Stimulated activated CD4-positive, alpha-beta T cell treated with anti-CD3 and anti-CD28 coated beads, Interleukin-2, amount 100 ng/mL, for 48 hours (primary cell): ENCODE measurements at places on chromosomes 7 and 10.

- DNase-seq = peak; percentile 66
These were observed 15.6 kb downstream of the PDAP1 start for GRCh38 chr7:99392659-99393354.

GRCh38 chr10:87656431-87657072, 3.1 kb upstream of the PAPSS2 start:
- no peak for DNase-seq

DNA sequence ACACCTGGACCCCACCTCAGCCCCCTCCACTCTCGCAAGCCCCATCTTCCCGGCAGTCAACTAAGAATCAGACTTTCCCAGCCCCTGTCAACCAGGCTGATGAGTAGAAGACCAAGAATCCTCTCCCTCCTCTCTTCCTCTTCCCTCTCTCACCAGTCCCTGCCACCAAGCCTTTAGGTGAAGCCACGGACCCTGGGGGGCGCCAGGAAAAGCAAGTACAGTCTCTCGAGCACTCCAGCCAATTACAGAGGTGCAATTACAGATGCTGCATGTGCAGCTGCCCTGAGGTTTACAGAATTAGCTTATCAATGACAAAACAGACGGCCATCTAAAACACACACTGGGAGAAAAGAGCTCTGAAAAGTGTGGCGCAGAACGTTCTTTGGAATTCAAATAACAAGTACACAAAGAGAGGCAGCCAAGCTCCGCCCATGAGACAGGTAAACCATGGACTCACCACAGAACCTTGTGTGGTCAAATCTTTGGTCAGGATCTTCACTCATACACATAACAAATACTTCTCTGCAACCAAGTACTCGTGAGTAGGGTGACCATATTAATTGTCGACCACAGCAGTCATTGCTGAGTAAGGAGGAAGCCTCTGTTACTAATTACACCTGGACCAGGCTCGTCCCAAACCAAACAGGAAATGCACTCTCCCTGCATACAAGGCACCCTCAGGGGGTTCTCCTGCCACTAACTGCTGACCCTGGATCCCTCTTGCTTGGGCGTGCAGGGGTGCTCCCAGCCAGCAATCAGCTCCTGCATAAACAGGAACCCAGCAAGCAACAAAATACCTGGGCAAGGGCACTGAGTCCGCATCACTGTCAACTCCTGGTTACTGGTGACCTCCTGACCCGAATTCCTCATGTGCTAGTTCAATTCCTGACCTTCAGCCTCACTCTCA, 189.2 kb downstream of the FAM107B start:
- DNase-seq = no peak

- DNase-seq = no peak
These were observed 9.8 kb upstream of the MAPK8 start for GRCh38 chr10:48296576-48297098.
